WTC11 (cell line): ENCODE measurements at places on chromosomes 4 and X. TPM values are rescaled to one million over a fixed set of nuclear protein-coding genes. Genes with fewer than 3 reads are reported as not detected.
A peak's percentile ranks its signal among the peaks of the same experiment; 100 is the strongest.

GRCh38 chr4:182680234-182680653 lies 236.9 kb downstream of the DCTD start:
- DNase-seq, result no peak

The ACOX3 gene
- total RNA-seq, result 10.6 to 10.7 TPM (median 10.6 TPM) in 3 replicates

The SLC4A4 gene
- 1.1 to 1.5 TPM (median 1.2 TPM) in 3 replicates for total RNA-seq

- DNase-seq, result no peak
These were observed 744.5 kb upstream of the FAM241A start for GRCh38 chr4:111400741-111401140.

- DNase-seq, result no peak
These were observed 150.6 kb upstream of the SLC4A4 start for GRCh38 chr4:71188156-71188640.

DNA sequence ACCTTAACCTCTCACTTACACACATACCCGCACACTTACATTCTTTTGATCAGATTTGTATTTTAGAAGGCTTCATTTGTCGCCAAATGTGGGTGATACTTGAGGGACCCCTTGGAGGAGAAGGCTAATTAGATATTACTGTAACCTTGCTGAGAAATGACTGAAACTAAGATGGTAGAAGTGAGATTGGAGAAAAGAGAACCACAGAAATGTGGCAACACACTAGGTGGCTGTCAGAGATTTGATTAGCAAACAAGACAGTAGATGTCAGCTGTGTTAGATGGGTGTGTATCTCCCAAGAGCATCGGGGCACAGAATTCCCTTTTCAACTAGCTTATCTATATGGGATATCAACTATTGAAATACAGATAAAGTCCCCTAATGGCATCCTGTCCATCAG lies 149.3 kb upstream of the FABP2 start:
- DNase-seq, result no peak

- peak; percentile 81 for DNase-seq
These were observed 7.3 kb upstream of the OPN1LW start for GRCh38 chrX:154136627-154137161.
